Epithelial cell of alveolus of lung (primary cell): ENCODE measurements at places on chromosomes 2 and 18. TPM values are rescaled to one million over a fixed set of nuclear protein-coding genes. Genes with fewer than 3 reads are reported as not detected.

The RTP5 gene
- not detected in 2 replicates for total RNA-seq

The SCYGR4 gene
- not detected in 2 replicates for total RNA-seq

The CCDC138 gene
- 3.4 and 3.7 TPM in 2 replicates for total RNA-seq

The RAPGEF4 gene
- total RNA-seq = 0.13 and 2.1 TPM in 2 replicates

The EFEMP1 gene
- total RNA-seq = 82.1 and 506 TPM in 2 replicates

The KCNIP3 gene
- total RNA-seq = 0.78 and 0.96 TPM in 2 replicates

The TMEM169 gene
- total RNA-seq = 0.16 and 0.65 TPM in 2 replicates

The RBM43 gene
- total RNA-seq = 3.6 and 12.1 TPM in 2 replicates

The ZNF407 gene
- 5.2 and 6.5 TPM in 2 replicates for total RNA-seq

The SIX3 gene
- total RNA-seq = not detected in 2 replicates

The ERICH2 gene
- total RNA-seq = 4.5 TPM in 1 of 2 replicates, not detected in the other

The CCDC74A gene
- total RNA-seq = 17.2 and 18.1 TPM in 2 replicates

The DTNA gene
- 6.6 and 10.2 TPM in 2 replicates for total RNA-seq

The CRYGC gene
- total RNA-seq = not detected in 2 replicates

The WNT10A gene
- 0.08 TPM in 1 of 2 replicates, not detected in the other for total RNA-seq

The MYCN gene
- total RNA-seq = 0.32 TPM in 1 of 2 replicates, not detected in the other

The GNAL gene
- 0.26 and 1.8 TPM in 2 replicates for total RNA-seq

The LAMA1 gene
- total RNA-seq = 2.8 and 16.0 TPM in 2 replicates

The GPC1 gene
- 124 and 133 TPM in 2 replicates for total RNA-seq

The KRTCAP3 gene
- total RNA-seq = 2.7 TPM in 1 of 2 replicates, not detected in the other

The ABCG8 gene
- total RNA-seq = not detected in 2 replicates

The CNRIP1 gene
- total RNA-seq = 25.4 and 39.2 TPM in 2 replicates

The CFAP210 gene
- not detected in 2 replicates for total RNA-seq

The TEKT4 gene
- not detected in 2 replicates for total RNA-seq

The MATN3 gene
- 3.8 and 7.9 TPM in 2 replicates for total RNA-seq

The ZNF521 gene
- 15.4 and 36.2 TPM in 2 replicates for total RNA-seq

The HJURP gene
- total RNA-seq = 8.4 and 22.4 TPM in 2 replicates

The LRP1B gene
- 0.13 and 1.2 TPM in 2 replicates for total RNA-seq

The GPR17 gene
- total RNA-seq = not detected in 2 replicates

The PRR30 gene
- not detected in 2 replicates for total RNA-seq

The CYBRD1 gene
- total RNA-seq = 37.9 and 129 TPM in 2 replicates

The ICOS gene
- total RNA-seq = not detected in 2 replicates

The KCNJ3 gene
- not detected in 2 replicates for total RNA-seq

The UNC50 gene
- total RNA-seq = 32.7 and 48.2 TPM in 2 replicates
